ENCODE measurements at places on chromosomes 7 and 10.

DNA sequence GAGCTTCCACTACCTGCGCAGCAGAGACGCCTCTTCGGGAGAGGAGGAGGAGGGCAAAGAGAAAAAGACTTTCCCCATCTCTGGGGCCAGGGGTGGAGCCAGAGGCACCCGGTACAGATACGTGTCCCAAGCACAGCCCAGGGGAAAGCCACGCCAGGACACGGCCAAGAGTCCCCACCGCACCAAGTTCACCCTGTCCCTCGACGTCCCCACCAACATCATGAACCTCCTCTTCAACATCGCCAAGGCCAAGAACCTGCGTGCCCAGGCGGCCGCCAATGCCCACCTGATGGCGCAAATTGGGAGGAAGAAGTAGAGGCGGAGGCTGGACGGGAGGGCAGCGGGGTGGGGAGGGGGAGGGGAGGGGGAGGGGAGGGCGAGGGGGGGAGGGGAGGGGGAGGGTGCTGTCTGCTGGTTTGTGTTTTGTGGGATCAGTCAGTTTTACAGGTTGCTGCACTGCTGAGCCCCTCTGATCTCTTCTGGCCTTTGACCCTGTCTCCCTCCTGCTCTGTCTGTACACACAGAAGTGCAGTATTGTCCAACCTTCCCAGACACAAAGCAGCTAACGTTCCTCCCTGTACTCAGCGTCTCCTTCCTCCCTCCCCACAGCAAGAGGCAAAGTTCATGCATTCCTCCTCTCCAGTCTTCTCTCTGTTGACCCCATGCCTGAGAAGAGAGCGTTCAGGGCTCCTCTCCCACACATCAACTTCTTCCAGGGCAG is 9.3 kb downstream of the UCN3 start:
- DNase-seq: no peak

DNA sequence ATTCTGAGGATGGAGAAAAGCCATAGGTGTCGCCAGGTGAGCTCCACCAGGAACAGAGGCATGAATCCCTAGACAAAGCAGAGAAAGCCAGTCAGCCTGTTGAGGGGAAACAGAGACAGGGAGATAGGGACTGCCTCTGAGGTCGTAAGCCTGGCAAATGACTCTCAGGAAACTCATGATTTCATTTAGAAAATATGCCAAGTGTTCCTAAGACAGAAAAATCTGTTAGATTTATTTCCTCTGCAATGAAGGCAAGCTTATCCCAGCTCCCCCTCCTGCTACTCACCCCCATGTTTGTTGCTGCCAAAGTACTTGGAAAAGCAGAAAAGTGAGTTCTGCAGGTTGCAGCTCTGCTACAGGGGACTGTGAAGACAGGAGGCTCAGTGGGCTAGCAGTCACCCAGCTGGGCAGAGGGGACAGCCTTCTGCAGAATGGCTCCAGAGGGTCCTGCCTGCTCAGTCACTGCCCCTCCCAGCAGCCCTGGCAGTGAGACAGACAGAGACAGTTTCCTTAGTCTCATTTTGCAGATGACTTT is 184.3 kb downstream of the ADRA2A start:
- DNase-seq: no peak

DNA sequence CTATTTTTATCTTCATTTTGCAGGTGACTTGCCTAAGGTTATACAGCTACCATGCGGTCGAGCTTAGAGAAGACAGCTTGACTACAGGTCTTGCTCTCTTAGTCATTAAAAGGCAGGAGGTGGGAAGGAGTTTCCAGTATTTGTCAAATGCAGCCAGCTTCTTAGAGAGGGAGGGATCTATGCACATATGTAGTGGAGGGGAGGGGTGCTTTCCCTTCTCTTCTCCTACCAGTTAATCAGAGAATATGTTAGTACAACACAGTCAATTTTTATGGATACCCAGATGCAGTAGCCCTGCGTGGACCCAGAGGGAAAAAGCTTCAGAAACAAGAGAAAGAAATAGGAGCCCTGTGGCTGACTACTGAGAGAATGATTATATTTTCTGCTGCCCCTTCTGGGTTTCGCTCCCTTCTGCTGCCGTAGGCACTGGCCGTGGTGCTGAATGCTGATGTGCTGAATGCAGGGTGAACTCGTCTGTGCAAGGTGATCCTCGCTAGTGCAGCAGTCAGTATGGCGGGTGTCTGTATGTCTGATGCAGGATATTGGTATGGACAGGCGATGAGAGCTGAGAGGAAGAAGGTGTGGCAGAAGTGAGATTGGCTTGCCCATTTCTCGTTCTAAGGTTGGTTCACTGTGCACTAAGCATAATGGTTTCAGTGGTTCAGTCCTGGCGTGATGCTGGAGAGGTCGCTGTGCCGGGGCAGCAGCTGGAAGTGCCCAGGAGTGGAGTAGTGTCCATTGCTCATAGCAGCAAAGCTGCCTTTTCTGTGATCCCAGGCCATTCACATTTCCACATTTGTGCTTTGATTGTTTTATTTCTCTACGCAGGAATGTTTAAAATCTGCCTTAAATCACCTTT is 189.2 kb upstream of the PODXL start:
- DNase-seq: no peak

DNA sequence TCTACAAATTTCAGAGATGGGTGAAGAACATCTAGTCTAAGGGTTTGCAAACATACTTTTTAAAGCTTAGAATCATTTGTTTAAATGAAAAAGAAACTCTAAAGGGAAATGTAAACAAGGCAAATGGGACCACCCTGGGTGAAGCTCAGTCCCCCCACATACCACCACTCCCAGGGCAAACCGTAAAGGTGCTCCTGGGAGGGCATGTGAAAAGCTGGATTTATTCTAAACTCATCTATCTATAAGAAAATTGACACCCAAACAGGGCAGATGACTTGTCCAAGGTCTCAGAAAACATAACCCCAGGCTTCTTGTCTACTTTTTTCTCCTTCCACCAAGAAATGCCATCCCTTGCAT is 223.3 kb upstream of the PRKCQ start:
- DNase-seq: no peak

DNA sequence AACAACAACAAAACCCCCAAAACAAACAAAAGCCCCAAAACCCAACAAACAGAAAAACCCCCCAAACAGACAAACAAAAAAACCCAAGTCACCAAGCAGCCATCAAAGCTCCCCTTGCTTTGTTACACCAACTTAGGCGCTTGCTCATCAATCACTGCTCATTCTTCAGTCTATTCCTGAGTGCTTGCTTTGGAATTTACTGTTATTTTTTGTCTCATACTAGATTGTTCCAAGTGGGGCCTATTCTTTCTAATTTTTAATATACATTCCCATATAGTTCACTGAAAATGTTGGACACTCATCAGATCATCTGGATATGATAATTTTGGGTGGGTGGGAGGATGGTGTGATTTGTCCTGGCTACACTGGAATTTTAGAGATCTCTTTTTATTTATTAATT is 126.0 kb upstream of the JCAD start:
- no peak for DNase-seq

GRCh38 chr10:26430641-26431163 is 7.4 kb upstream of the APBB1IP start:
- DNase-seq: no peak

DNA sequence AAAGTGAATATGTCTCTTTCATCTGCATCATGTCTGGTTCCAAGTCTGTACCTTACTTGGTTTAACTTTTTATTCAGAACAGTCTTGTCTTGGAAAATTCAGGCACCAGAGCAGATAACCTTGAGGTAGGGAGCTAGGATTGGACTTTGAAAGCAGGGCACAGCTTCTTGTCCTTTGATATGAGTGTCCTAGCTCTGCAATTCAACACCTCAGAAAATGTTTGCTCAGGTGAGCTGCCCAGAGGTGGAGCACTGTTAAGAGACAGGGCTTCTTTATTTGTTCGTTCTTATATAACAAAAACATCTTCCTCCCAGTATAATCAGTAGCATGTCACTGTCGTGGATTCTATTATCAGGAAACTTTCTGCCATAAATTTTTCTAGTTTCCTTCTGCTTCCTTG is 118.3 kb downstream of the LRRC4 start:
- DNase-seq: no peak

GRCh38 chr7:128450409-128450808 is 5.3 kb upstream of the HILPDA start:
- no peak for DNase-seq

DNA sequence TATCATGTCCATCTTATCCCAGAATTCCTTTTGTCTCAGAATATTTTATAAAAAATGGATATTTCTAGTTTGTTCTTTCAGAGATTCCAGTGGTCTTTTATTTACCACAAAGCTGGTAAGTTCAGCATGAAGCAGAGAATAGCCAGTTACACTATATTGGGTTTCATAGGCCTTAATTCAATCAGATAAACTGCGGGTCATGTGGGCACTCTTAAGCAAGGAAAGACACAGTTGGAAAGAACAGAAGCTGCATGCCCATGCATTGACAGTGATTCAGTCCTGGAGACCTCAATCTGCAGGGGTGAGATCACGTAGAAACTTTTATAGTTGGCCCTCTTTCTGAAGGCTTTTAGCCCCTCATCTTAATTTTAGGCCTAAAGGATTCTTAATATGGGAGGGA is 281.3 kb upstream of the IGFBP3 start:
- DNase-seq: no peak

GRCh38 chr10:70306886-70307520 is 23.2 kb upstream of the NPFFR1 start:
- no peak for DNase-seq

DNA sequence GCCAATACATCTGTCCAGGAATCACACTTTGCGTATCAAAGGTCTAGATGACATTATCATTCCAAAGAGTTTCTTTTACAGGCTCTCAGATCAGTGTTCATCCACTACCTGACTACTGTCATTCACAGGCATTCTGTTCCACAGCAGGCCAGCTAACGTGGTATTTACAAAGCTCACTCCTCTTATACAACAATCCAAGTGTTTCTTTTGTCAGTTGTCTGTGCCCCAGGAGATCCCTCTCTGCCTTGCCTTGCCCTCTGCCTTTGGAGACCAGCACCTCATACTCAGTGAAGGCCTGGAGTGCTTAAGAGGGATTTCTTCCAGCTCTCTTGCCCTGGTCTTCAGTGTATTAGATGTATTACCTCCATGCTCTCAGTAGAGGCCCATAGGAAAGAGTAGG is 34.6 kb upstream of the CC2D2B start:
- DNase-seq: no peak

DNA sequence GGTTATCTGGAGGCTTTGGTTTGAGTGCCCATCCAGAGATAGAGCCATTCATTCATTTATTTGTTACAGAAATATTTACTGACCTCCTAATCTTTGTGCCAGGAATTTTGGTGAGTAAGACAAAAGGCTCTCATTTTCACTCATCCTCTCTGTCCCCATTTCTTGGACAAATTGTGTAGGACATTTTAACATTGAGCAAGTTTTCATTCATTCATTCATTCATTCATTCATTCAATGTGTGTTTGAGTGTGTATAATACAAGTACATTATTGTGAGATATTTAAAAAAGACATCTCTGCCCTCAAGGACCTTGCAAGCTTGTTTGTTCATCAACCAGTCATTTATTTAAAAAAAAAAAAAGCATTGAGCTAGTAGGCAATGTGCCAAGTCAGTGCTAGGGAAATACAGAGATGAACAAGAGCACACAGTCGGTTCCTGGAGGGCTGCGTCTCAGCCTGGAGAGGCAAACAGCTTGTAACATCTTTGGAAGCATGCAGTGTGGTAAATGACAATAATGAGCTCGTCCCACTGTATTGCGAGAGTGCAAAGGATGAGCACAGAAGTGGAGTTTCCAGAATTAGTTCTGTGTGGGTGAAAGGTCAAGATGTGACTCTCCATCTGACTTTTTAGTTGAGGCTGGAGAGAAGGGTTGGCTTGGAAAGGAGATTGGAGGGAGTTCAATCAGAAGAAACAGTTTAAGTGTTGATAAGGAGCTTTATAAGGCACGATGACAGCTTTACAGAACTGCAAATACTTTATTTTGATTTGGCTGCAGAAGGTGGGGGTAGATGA is 50.5 kb upstream of the HBP1 start:
- DNase-seq: no peak

GRCh38 chr10:89144836-89145235 is 62.3 kb downstream of the CH25H start:
- DNase-seq: no peak

DNA sequence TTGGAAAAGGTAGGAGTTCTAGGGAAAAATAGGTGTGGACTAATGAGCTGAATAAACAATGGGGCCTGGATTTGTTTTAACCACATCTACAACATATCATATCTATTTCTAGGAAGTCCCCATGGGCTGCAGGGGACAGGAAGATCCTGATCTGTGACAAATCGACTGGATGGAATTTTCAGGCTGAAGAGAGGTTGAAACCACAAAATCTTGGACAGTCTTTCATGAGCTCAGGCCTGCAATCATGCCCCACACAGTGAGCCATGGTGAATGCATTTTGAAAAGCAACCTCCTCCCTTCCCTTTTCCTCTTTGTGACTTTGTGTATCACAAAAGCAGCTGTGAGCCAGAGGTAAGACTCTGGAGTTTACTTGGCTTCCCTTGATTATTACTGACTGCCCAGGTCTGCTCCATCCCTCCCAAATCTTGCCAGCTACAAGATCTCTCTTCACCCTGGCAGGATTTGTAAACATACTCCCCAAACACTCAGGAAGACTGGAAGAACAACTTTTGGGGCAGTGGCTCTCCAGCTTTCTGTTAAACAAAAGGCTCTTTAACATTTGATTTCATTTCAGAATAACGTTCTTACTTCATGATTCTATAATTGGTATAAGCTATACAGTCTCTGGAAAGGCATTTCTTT is 66.4 kb downstream of the ASAH2B start:
- DNase-seq: no peak

DNA sequence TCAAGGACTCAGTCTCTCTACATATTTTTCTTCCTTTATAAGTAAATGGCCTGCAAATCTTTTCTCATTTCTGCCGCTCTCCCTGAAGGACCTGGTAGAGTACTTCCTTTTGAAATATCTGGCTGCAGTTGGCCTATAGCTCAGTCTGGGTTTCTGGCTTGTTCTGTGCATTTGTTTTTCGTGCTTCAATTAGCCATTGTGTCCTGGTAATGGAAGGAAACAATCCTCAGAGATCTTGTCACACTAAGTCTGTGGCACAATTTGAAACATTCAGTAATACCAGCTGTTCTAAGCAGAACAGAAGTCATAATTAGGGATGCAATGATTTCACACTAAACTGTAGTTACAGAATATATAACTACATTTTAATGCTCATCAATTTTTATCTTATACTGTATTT is 545.0 kb downstream of the NRG3 start:
- DNase-seq: no peak

GRCh38 chr10:24215196-24215595 is 6.3 kb downstream of the KIAA1217 start:
- no peak for DNase-seq

- no peak for DNase-seq
These were observed 1168.7 kb upstream of the AUTS2 start for GRCh38 chr7:68429411-68430117.
